Thymus (tissue), 14 donors: ENCODE measurements at places on chromosomes 13 and 19. TPM values are rescaled to one million over a fixed set of nuclear protein-coding genes. Genes with fewer than 3 reads are reported as not detected.
A peak's percentile ranks its signal among the peaks of the same experiment; 100 is the strongest.

- H3K36me3 ChIP-seq: no peaks in the 10 kb centered on the region
- no peaks in the 10 kb centered on the region for H3K27me3 ChIP-seq
- H3K4me1 ChIP-seq: no peaks in the 10 kb centered on the region
- H3K4me3 ChIP-seq: no peak overlapping the region
Measured at GRCh38 chr19:31058676-31059340, 290.4 kb downstream of the TSHZ3 start.

CEBPA gene
- 7.0 TPM for total RNA-seq

DNA sequence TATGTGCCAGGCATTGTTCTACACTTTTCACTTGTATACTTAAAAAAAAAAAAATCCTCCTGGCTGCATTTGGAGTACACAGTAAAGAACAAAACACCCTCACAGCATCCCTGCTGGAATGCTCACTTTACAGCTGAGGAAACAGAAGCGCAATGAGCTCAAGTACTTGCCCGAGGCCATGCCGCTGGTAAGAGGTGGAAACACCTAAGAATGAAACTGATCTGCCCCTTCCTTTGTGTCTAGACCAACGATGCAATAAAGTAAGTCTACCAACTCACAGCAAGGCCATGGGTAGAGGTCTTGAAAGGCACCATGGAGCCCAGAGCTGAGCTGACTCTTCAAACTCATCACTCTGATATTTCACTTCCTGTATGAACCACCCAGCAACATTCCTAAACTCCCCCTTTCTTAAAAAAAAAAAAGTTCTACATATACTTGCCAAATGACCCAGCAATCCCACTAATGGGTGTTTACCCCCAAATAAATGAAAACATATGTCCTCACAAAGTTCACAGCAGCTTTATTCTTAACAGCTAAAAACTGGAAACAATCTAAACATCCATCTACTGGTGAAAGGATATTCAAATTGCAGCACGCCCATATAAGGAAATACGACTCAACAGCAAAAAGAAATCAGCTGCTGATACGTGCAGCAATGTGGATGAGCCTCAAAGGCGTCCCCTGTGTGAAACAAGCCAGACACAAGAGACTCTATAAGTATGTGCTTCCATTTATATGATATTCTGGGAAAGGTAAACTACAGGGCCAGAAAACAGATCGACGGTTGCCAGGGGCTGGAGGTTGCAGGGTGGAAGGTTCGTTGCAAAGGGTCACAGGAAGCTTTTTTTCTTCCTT lies 236.6 kb upstream of the MAB21L1 start:
- no peaks in the 10 kb centered on the region for H3K4me1 ChIP-seq
- no peaks in the 10 kb centered on the region for H3K27me3 ChIP-seq
- DNase-seq: no peak
- no peak overlapping the region for H3K27ac ChIP-seq
- H3K4me3 ChIP-seq: no peak overlapping the region

GRCh38 chr19:34910770-34911169 lies 15.9 kb upstream of the ZNF30 start:
- peaks cover 6% of the 10 kb centered on the region for H3K27me3 ChIP-seq
- H3K4me1 ChIP-seq: no peaks in the 10 kb centered on the region
- H3K4me3 ChIP-seq: no peak overlapping the region
- no peak for DNase-seq
- H3K36me3 ChIP-seq: no peaks in the 10 kb centered on the region

GRCh38 chr13:45932172-45932571 lies 80.6 kb upstream of the SIAH3 start:
- no peak overlapping the region for H3K27ac ChIP-seq
- H3K4me3 ChIP-seq: no peak overlapping the region
- no peaks in the 10 kb centered on the region for H3K27me3 ChIP-seq
- H3K36me3 ChIP-seq: no peaks in the 10 kb centered on the region
- DNase-seq: no peak
- H3K4me1 ChIP-seq: no peaks in the 10 kb centered on the region

GRCh38 chr19:15285896-15286591 lies 46.3 kb downstream of the BRD4 start:
- DNase-seq: no peak
- H3K36me3 ChIP-seq: no peaks in the 10 kb centered on the region
- H3K4me1 ChIP-seq: peaks cover 59% of the 10 kb centered on the region
- H3K27ac ChIP-seq: no peak overlapping the region
- H3K4me3 ChIP-seq: no peak overlapping the region

- no peaks in the 10 kb centered on the region for H3K27me3 ChIP-seq
- no peak overlapping the region for H3K4me3 ChIP-seq
- no peaks in the 10 kb centered on the region for H3K4me1 ChIP-seq
- no peak overlapping the region for H3K27ac ChIP-seq
- no peak for DNase-seq
- peaks cover 57% of the 10 kb centered on the region for H3K36me3 ChIP-seq
Measured at GRCh38 chr19:16849168-16849567, 20.0 kb downstream of the SIN3B start.

DNA sequence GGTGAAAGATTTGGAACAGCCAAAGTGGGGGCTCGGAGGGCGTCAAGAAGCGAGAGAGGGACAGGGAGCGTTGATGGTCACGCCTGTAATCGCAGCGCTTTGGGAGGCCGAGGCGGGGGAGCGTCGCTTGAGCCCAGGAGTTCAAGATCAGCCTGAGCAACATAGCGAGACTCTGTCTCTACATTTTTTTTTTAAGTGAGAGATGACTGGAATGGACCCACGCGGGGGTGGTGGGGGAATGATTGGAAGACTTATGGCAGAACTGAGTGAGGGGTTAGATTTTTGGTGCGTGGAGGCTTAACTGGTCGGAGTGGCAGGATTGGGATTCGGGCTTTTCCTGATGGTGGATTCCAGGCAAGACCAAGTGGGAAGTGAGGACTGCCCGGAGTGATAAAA lies 725 bp downstream of the PSMD8 start:
- H3K4me1 ChIP-seq: peaks cover 9% of the 10 kb centered on the region
- H3K27me3 ChIP-seq: peaks cover under 1% of the 10 kb centered on the region
- DNase-seq: no peak
- peak overlapping the region; percentile 93 for H3K27ac ChIP-seq
- H3K36me3 ChIP-seq: peaks cover 15% of the 10 kb centered on the region

OR10H1 gene
- total RNA-seq: not detected

GRCh38 chr13:39401756-39402155 lies 201.2 kb downstream of the LHFPL6 start:
- no peak for DNase-seq
- H3K4me1 ChIP-seq: no peaks in the 10 kb centered on the region
- H3K4me3 ChIP-seq: no peak overlapping the region
- H3K27me3 ChIP-seq: no peaks in the 10 kb centered on the region
- no peak overlapping the region for H3K27ac ChIP-seq
